ENCODE measurements at places on chromosomes 7 and 10.

DNA sequence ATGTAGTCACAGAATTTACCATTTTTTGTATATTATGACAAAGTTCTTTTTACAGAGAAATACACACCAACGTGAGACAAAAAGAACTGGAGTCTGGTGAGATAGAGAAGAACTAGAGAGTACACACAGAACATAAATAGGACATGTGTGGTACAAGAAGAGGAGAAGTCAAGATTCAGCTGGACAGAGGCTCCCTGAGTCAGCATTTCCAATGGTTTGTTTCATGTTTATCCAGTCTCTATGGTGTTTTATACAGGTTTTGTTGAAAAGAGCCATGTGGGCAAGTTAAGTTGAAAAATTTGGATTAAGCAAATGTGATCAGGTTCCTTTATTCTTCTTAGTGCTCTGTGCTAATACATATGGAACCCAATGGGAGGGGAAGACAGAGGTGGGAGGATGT is 105.5 kb upstream of the AKR1E2 start:
- DNase-seq, result no peak

DNA sequence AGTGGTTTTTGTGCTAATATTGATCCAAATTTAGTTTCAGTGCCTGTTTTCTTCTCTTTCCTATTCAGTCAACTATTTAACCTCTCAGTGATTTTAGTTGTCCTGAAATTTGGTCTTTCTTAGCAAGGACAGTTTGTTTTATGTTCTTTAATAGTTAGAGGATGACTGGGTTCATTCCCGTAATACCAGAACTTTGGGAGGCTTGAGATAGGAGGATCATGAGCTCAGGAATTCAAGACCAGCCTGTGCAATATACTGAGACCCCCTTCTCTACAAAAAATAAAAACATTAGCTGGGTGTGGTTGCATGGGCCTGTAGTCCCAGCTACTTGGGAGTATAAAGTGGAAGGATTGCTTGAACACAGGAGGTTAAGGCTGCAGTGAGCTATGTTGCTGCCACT is 148.3 kb downstream of the EXOC4 start:
- DNase-seq, result no peak

DNA sequence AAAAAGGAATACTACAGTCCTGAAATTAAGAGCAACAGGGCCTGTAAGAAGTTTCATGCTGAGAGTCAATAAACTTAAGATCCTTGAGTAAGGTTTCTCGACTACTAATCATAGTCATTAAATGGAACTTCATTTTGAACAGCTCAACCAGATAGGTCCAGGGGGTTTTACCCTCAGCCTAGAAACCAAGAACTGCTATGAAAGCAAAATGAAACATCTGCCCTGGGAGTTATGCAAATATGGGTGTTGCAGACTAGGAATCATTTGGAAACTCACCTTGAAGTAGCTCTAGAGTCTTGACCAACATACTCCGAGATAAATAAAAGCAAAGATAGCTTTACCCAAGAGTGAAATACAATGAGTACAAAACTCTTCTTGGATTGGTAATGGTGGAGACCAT is 128.0 kb downstream of the HGF start:
- DNase-seq, result no peak

DNA sequence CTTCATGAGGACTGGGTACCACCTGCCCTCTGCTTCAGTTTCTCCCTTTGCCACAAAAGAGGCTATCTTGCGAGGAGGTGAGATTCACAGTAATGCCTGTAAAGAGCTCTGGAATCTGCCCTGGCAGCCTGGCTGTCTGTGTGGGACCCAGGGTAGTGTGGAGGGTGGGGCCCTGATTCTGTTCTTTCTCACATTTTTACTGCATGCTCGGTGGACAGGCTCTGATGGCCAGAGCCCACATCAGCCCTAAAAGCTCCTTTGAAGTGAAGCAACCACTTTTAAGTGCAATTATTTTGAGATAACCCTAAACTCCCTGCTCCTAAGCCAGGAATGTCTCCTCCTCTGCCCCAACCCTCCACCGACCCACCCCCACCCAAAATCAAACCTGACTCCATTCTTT is 92.1 kb upstream of the PODXL start:
- DNase-seq, result no peak

DNA sequence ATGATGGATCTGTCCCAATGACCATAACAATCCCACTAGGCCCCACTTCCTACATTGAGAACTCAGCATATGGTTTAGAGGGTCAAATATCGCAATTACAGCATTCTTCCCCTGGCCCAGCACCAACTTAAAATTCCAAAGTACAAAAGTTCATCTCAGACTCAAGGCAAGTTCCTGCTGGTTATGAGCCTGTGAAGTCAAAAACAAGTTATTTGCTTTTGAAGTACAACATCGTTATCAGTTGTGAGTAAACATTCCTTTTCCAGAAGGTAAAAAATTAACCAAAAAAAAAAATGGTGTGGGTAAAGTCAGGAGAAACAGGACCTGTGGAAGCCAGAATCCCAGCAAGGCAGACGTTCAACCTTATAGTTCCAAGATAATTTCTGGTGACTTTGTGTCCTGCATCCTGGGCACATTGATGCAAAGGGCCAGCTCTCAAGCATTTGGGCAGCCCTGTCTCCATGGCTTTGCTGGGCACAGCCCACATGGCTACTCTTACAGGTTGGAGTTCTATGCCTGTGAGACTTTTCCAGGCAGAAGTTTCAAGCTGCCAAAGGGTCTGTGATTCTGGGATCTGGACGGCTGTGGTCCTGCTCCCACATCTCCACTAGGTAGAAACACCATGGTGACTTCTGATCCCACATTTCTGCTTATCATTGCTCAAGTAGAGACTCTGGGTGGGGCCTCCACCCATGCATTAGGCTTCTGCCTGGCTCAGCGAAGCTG is 37.5 kb downstream of the AKR1C8 start:
- DNase-seq, result no peak

DNA sequence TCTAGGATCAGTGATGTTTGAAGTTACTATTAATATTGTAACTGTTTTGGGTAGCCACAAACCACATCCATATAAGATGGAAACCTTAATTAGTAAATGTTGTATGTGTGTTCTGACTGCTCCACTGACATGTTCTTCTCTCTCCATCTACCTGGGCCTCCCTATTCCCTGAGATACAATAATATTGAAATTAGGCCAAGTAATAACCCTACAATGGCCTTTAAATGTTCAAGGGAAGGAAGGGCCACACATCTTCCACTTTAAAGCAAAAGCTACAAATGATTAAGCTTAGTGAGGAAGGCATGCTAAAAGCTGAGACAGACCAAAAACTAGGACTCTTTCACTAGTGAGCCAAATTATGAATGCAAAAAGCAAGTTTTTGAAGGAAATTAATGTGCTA is 176.4 kb upstream of the ANK3 start:
- no peak for DNase-seq

GRCh38 chr10:71077796-71078453 is 134.4 kb upstream of the UNC5B start:
- DNase-seq, result no peak

DNA sequence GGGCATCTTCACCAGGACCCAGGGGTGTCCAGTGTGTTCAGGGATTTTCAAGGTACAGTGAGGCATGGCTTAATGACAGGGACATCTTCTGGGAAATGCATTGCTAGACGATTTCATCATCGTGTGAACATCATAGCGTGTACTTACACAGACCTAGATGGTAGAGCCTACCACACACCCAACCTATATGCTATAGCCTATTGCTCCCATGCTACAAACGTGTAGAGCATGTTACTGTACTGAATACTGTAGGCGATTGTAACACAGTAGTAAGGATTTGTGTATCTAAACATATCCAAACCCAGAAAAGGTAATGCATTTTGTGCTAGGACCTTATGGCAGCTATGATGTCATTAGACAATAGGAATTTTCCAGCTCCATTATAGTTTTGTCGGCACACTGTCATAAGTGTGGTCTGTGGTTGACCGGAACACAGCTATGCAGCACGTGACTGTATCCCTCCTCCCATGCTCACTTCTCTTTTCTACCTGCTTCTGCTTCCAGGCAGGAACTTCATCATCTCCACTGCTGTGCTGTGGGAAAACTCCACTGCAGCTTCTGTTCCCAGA is 416.2 kb upstream of the NFE2L3 start:
- DNase-seq, result no peak

DNA sequence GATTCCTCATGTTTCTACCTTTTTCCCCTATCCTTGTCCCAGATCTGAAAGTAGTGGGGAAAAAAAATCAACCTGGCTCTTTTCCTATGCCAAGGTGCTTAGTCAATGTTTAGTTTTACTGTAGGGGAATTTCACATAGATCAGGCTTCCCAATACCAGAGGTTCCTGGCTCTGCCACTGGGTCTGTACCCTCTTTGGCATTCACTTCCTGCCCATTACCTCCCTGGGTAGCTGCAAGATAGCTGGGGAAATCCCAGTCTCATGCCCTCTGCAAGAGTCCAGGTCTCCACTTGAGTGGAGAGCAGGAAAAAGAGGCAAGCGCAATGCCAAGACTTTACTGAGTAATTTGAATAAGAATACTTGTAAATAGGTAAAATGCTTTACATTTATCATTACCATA is 3.5 kb upstream of the BPGM start:
- DNase-seq, result no peak

- peak; percentile 64 for DNase-seq
These were observed 3.3 kb upstream of the MTERF1 start for GRCh38 chr7:91883676-91884362.

DNA sequence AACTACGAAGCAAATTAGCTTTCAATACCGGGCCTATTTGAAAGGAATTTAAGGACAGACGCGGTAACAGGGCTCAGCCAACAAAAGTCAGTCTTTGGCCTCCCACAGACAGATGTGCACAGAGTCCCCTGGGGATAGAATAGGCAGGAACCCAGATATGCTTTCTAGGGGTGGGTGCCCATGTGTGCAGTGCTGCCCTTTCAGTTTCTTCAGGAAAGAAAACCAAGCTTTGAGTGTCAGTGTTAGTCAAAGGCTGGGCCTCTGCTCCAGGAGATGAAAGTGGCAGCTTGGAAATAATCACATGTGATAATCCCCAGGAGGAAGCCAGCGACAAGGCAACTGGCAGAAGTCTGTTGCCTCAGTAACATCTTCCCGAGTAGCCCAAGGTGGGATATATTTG is 43.8 kb upstream of the CSTF2T start:
- no peak for DNase-seq

- DNase-seq, result no peak
These were observed 20.1 kb upstream of the EN2 start for GRCh38 chr7:155437836-155438235.

GRCh38 chr10:28125701-28126100 is 126.8 kb upstream of the ODAD2 start:
- no peak for DNase-seq

- DNase-seq, result no peak
These were observed 146.8 kb downstream of the OTUD1 start for GRCh38 chr10:23585666-23586065.

DNA sequence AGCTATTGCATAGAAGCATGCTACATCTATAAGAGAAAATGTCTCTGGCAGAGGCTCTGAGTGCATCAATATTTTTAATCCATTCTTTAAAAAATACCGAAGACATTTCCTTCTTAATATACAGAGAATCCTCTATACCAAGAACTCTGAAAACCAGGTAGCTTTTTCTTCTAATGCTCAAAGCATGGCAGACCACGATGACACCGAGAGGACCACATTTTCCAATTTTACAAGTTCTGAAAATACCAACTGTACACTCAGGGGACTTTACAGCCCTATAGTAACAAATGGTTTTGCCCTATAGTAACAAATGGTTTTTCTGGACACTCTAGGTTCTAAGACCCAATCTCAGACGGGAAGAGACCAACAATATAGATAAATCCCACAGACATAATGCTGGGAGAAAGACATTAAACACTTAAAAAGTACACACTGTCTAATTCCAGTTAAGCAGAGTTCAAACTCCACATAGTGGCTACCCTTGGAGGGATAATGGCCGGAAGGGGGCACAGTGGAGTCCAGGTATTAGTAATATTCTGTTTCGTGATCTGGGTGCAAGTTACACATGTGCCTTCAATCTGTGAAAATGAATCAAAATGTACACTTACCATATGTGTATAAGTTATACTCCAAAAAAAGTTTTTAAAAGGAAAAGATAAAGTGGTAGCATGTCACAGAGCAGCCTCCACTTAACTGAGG is 26.2 kb downstream of the CCDC6 start:
- no peak for DNase-seq

- DNase-seq, result peak; percentile 20
These were observed 276.2 kb upstream of the SEMA3C start for GRCh38 chr7:81195033-81195432.

- no peak for DNase-seq
These were observed 123.5 kb upstream of the BMPER start for GRCh38 chr7:33781796-33782195.

GRCh38 chr7:129469930-129470329 is 32.4 kb upstream of the SMKR1 start:
- no peak for DNase-seq

- no peak for DNase-seq
These were observed 11.9 kb downstream of the ZNF804B start for GRCh38 chr7:88771417-88771816.

DNA sequence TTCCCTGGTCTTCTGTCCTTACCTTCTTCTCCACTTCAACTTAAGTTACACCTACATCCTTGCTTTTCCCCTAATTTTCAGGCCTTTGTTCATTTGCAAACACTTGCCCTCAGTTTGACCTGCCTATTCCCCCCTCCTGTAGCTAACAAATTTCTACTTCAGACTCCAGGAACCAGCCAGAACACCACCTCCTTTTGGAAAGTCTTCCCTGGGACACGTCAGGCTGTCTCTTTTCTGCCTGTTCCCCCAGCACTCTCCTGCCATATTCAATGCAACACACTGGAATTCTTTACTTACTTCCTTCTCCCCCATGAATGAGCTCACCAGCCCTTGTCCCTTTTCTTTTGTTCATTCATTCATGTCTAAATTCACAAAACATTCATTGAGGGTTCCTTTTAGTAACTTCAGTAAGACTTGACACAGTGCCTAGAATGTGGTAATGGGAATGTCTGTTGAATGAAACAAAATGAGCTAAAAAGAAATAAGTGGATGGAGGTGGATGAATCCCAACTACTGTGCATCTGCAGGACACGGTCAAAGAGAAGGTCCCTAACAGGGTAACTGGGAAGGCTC is 478.0 kb downstream of the KCNMA1 start:
- peak; percentile 4 for DNase-seq

- no peak for DNase-seq
These were observed 292.7 kb downstream of the EXOC4 start for GRCh38 chr7:133545618-133546017.

- DNase-seq, result no peak
These were observed 8.0 kb downstream of the UNCX start for GRCh38 chr7:1240517-1241257.

DNA sequence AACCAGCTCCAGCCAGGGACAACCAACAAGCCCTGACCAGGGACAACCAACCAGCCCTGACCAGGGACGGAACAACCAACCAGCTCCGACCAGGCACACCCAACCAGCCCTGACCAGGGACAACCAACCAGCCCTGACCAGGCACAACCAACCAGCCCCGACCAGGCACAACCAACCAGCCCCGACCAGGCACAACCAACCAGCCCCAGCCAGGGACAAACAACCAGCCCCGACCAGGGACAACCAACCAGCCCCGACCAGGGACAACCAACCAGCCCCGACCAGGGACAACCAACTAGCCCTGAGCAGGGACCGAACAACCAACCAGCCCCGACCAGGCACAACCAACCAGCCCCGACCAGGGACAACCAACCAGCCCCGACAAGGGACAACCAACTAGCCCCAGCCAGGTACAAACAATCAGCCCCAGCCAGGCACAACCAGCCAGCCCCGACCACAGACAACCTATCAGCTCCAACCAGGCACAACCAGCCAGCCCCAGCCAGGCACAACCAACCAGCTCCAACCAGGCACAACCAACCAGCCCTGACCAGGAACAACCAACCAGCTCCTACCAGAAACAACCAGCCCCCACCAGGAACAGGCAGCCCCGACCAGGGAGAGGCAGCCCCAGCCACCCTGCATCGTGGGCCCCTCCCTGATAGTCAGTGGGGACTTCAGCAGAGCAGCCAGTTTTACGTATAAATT is 56.4 kb downstream of the PROSER2 start:
- DNase-seq, result no peak

All from COLO829 (cell line).